ENCODE measurements at places on chromosomes 12 and 14. TPM values are rescaled to one million over a fixed set of nuclear protein-coding genes. Genes with fewer than 3 reads are reported as not detected.

RHOJ gene
- 7.2 TPM for total RNA-seq

PPP1R1A gene
- total RNA-seq = 10.0 TPM

SLC35F4 gene
- total RNA-seq = 3.8 TPM

CDKN3 gene
- 7.5 TPM for total RNA-seq

EML5 gene
- total RNA-seq = 25.0 TPM

TOMM20L gene
- not detected for total RNA-seq

KRT8 gene
- total RNA-seq = not detected

SMIM41 gene
- not detected for total RNA-seq

ACOT4 gene
- total RNA-seq = 1.6 TPM
